Stimulated activated naive CD8-positive, alpha-beta T cell treated with anti-CD3 and anti-CD28 coated beads, Interleukin-15, Interleukin-2, amounts not matched to agents 100 U/mL and 50 U/mL, for 24 hours (primary cell): ENCODE measurements at places on chromosomes 12 and 14.

GRCh38 chr12:116962783-116963356 is 52.1 kb downstream of the FBXW8 start:
- no peak for DNase-seq

- no peak for DNase-seq
These were observed 27.4 kb upstream of the SFSWAP start for GRCh38 chr12:131683266-131684014.

GRCh38 chr12:130576371-130576816 is 139.7 kb downstream of the RIMBP2 start:
- DNase-seq, result no peak

GRCh38 chr14:99744873-99745224 is 48.4 kb upstream of the EML1 start:
- DNase-seq, result no peak

DNA sequence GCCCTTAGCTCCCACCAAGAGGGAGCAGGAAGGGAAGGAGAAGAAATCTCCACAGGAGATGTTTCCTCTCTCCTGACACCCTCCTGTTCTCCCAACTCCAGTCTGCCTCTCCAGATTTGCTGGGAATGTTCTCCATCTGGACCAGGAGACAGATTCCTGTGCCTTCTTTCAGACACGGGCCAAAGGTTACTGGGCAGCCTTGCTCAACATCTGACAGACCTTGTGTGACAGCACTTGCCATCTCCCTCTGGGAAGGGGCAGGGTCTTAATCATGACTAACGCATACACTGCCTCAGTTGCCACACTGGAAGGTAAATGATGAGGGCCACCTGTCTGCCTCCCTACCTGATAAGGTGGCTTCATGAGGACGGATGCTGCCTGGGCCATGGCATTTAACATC is 2.5 kb upstream of the TTC7B start:
- DNase-seq, result no peak

DNA sequence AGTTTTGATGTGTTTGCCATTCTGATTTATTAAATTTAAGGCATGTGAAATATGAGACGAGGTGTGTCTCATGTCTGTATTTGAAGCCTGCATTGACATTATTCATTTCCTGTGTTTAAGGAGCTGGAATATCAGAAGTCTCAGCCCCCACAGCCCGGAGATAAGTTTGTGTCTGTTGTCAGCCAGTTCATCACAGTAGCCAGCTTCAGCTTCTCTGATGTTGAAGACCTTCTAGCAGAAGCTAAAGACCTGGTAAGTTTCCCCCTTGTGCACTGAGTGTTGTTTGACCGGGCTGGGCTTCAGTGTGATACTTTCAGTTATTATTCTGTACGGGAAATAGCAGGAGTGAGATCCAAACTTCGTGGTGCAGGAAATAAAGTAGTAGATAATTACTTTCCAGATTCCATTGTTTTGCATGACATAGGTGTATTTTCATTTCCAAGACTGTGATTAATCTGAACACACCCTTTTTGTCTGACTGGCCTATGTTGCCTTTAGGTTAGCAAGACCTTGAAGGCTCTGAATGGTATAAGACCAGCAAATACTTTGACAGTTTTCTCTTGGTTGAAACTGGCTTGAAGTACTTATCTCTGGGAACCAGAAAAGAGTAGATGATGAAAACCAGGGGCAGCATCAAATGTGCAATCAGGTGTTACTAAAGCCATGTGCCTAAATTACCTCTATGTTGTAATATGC is 101.5 kb downstream of the GPR135 start:
- DNase-seq, result no peak

- no peak for DNase-seq
These were observed 44.2 kb downstream of the CLMN start for GRCh38 chr14:95275494-95275893.

DNA sequence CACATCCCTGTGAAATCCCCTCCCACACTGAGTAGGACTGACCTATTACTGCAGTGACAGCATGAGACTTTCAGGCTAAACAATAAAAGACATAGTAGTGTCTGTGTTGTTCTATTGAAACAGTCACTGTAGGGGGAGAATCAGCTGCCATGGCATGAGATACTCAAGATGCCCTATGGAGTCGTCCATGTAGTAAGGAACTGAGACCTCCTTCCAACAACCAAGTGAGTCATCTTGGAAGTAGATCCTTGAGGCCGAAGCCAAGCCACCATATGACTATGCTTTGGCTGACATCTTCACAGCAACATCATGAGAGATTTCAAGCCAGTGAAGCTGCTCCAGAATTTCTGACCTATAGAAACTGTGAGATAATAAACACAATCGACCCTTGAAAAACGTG is 12.1 kb upstream of the LRP6 start:
- DNase-seq, result no peak

GRCh38 chr14:80278293-80279023 is 67.2 kb upstream of the DIO2 start:
- no peak for DNase-seq

DNA sequence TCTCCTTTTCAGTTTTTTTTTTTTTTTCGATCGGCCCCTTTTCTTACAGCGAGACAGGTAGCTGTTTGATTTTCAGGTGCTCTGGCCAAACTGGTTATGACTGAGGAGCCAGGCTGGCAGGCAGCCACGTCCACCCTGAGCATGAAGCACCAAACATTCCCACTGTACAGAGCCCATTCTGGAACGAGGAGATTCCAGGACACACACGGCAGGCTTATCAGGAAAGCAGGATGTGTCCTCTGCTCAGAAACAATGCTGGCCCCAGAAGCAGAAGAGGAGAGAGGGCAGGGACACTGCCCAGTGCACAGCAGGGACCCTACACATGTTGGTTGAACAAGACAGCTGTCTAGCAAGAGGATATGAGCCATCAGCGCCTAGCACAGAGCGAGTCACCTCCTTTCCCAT is 3.7 kb upstream of the KRT2 start:
- DNase-seq, result no peak

- no peak for DNase-seq
These were observed 1275.7 kb upstream of the FLRT2 start for GRCh38 chr14:84254290-84254689.

- no peak for DNase-seq
These were observed 44.2 kb downstream of the CCDC175 start for GRCh38 chr14:59532419-59532818.

- DNase-seq, result peak; percentile 76
These were observed 14.0 kb downstream of the TAMALIN start for GRCh38 chr12:52020539-52021336.

GRCh38 chr12:121712190-121712460 is 427 bp upstream of the TMEM120B start:
- DNase-seq, result peak; percentile 22

DNA sequence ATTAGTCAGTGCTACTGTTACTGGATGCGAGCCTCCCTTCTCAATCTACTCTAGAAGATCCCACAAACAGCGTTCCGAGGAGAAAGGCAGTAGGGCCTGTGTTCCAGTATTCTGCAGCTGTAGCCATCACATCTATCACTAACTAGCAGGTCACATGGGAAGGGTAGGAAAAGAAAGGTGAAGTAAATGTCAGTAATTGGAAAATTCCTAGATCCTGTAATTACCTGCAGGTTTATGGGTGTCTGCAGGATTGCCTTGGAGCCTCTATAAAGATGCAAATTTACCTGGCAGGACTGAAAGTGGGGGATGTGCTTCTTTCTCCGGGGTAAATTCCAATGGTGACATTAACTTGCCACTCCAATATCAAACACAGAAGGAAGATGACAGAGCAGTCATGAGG is 77.8 kb downstream of the FERMT2 start:
- no peak for DNase-seq

- no peak for DNase-seq
These were observed 28.2 kb downstream of the DENND5B start for GRCh38 chr12:31562594-31563328.

- no peak for DNase-seq
These were observed 2.4 kb upstream of the RARG start for GRCh38 chr12:53234271-53234914.

DNA sequence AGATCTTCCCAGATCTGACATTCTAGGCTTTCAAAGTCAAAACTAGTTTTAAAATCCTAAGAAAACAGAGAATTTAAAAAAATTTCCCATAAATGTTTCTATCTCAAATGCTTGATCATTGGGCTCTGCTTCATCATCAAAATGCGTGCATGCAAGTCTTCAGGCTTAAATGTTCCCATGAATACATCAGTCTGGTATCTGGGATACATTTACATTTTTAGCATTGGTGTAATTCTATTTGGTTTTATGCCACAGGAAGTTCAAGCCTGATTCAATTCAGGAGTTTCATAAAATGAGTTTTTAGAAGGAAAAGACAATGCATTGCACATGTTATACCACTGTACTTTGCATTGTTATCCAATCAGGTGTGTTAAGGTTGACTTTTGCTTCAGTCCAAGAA is 336.4 kb downstream of the PCNX1 start:
- DNase-seq, result no peak

DNA sequence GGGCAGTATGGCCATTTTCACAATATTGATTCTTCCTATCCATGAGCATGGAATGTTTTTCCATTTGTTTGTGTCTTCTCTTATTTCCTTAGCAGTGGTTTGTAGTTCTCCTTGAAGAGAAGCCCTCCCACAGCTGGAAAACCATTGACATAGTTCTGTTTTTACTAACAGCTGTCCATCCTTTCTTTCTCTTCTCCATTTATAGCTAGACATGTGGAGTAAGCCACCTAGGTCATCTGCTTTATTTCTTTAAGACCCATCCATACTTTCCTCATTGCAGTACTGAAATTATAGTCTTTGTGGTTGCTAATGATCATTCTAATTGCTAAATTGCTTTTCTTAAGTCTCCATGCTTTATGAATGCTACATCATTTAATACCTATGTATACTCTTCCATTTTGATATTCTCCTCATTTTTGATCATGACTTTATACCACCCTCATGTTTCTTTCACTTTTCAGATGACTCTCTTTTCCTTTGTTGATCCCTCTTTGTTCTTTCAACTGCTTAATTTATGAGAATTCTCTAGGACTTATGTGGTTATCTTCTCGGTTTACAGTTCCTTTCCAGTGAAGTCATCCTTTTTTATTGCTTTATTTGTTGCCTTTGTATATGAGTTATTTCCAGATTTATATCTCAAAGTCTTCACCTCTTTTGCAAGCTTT is 114.2 kb downstream of the PCNX1 start:
- DNase-seq, result no peak

DNA sequence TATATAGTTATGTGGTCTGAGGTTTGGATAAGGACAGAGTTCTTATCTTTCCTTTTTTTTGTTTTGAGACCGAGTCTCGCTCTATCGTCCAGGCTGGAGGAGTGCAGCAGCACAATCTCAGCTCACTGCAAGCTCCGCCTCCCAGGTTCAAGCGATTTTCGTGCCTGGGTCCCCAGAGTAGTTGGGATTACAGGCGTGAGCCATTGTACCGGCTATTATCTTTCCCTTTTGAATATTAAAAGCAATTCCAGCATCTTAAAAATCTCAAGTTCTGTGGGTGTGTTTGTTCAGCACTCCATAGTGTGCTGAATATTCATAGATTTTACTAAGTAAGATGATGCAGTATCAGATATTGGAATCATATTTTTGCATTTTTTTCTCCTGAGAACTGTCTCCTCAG is 404.4 kb upstream of the RGS6 start:
- DNase-seq, result no peak

- no peak for DNase-seq
These were observed 204.9 kb downstream of the ZFP36L1 start for GRCh38 chr14:68587931-68588330.

GRCh38 chr12:127101076-127101475 is 1165.9 kb upstream of the TMEM132C start:
- DNase-seq, result no peak

GRCh38 chr12:104793285-104793684 is 164.8 kb downstream of the SLC41A2 start:
- DNase-seq, result no peak

DNA sequence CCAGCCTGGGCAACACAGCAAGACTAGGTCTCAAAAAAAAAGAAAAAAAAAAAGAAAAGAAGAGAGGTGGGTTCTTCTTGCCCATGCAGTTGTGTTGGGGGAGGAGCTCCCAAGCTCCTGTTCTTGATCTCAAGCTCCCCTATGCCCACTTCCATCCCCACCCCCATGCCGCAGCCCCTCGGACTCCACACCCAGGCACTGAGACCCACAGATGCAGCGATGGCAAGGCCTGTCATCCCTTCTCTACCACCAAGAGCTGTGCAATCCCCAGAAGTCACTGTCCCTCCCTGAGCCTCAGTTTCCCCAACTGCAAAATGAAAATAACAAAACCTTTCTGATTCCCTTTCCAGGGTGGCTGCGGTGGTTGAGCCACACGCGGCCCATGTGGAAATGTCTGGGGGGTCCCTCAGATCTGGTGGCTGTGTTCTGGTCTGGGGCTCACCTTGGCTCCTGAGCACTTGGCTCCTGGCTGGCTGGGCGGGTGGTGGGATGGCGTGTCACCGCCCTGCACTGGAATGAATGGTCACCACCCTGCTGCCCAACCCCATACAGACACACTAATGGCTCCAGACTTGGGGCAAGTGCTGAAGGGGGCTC is 22.6 kb upstream of the KIF26A start:
- DNase-seq, result peak; percentile 1

GRCh38 chr12:57460468-57460784 is 841 bp downstream of the GLI1 start:
- peak; percentile 30 for DNase-seq

- no peak for DNase-seq
These were observed 191.1 kb downstream of the GRIN2B start for GRCh38 chr12:13790317-13790716.

DNA sequence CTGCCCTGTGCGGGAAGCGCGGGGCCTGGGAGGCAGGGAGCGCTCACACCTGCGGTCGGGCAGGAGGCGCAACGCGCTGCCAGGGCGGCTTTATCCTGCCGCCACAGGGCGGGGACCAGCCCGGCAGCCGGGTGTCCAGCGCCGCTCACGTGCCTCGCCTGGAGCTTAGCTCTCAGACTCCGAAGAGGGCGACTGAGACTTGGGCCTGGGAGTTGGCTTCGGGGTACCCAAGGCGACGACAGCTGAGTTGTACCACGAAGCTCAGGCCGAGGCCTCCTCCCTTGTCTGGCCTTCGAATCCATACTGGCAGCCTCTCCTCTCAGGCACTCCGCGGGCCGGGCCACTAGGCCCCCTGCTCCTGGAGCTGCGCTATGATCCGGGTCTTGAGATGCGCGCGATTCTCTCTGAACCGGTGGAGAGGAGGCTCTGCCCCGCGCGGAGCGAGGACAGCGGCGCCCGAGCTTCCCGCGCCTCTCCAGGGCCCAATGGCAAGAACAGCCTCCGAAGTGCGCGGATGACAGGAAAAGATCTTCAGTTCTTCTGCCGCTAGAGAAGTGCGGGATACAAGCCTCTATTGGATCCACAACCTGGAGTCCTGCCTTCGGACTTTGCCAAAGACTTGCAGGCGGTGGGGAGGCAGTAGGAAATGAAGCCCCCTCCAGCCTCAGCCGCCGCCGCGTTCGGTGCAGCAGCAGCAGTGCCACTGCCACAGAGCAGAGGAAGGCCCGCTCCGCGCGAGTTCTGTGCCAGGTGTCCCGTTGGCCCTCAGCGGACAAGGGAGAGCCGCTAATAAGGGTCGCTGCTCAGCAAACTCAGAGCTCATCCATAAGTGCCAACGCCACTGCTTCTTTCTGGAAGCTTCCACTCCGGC is 6.8 kb downstream of the SIX1 start:
- DNase-seq, result no peak

DNA sequence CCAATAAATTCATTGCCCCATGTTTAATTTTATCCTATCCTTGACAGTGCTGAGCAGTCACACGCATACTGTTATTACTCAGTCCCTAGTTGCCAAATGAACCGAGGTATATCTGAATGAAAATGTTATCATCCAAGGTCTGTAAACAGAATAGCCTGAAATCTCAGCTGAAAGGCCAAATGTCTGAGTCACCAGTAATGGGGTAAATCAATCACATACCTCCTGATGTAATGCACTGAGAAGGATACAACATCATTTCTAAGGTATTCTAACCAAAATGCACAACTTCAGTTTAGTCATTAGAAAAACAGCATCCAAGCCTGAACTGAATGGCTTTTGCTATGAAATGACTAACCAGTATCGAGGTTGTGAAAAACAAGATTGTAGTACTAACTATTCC is 228.6 kb downstream of the DPF3 start:
- no peak for DNase-seq
